ENCODE measurements at places on chromosomes 11 and 22.

DNA sequence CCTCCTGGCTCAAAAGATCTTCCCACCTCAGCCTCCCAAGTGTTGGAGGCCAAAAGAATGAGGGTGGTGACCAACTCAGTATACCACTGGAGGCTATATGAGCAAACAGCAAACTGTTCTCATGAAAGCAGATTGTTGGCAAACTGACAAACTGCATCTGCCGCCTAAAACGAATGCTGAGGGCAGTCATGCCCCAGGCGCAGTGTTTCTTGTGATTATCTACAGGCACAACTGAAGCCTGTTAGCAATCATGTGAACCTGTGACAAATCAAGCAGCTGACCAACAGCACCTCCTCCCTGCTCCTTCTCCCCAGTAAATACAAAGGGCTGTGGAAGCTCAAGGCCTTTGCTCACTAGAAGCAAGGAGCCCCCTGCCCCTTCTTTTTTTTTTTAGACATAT, 47.8 kb downstream of the BTBD10 start:
- no peak for DNase-seq

DNA sequence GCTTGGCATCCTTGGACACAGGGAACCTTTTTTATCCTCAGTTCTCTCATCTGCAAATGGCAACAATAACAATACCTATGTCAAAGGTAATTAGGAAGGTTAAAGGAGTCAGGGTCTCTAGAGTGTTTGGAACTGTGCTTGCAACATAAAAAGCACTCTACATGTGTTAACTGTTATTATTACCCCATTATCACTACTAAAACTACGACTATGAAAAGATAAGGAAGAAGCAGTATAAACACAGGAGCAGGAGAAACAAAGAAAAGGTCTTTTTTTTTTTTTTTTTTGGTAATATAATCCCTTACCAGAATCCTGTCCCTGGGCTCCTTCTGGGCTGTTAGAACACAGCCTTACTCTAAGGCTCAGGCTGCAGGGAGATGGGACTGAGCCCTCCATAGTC, 348.2 kb downstream of the CADM1 start:
- DNase-seq = no peak

DNA sequence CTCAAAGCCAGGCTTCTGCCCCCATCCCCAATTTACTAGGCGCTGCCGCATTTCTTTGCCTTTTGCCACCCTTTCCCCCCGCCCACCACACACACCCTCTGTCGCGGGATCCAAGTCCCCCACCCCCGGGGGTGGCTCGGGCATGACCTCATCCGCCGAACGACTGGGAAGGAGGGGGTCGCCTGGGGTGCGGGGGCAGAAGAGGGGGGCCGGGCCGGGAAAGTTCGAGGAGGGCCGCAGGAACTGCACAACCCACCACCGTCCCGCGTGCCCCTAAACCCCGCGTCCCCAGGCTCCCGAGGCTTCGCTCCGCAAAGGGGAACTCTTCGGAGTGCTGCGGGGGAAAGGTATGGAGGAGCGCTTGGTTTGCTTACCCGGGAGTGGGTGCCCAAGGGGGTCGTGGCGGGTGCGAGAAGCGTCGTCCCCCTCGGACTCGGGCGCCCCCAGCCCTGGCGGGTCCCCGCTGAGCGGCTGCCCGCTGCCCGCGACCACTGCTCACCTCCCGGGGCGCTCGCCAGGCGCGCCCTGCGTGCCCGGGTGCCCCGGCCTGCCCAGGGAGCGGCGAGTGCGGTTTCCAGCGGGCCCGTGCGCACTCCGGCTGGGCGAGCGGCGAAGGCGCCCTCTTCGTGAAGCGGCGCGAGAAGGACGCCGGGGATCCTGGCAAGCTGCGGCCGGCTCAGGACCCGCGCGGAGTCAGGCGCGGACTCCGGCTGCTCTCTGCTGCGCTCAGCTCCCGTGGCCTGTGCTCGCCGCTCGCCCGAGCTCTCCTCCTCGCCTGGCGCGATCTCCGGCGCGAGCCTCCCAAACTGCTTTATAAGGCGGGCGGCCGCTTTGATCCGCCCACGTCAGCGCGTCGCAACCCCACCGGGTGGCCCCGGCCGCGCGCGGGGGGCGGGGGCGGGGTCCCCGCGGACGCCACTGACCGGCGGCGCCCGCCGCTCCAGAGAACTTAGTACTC, 4.0 kb upstream of the WNT11 start:
- DNase-seq = peak; percentile 23

- no peak for DNase-seq
Measured at GRCh38 chr11:9057007-9057406, 34.4 kb downstream of the SCUBE2 start.

DNA sequence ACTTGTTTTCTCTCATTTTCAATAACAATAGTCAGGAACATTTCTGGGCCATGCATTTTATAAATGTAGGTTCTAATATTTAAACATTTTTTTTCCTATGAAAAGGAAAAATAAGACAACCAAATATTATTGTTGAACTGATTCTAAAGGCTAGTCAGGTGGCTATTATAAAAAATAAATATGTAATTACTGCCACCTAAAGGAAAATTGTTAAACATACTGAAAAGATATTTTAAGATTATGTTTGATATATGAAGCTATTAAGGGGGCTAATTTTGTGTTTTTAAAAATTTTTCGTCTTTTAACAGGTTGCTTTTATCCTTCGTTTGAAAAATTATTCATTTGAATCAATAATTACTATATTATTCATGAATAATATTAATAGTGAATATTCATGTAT, 62.2 kb upstream of the FDX1 start:
- DNase-seq = no peak

Measured in AG09309 (cell line).